ENCODE measurements at places on chromosomes 1 and 21.
A peak's percentile ranks its signal among the peaks of the same experiment; 100 is the strongest.

GRCh38 chr1:38053416-38054091, 7.0 kb upstream of the POU3F1 start:
- DNase-seq, result no peak

- DNase-seq, result no peak
These were observed 20.5 kb upstream of the RHBDL2 start for GRCh38 chr1:38962113-38962512.

- no peak for DNase-seq
These were observed 149.4 kb upstream of the TIAM1 start for GRCh38 chr21:31493350-31493880.

DNA sequence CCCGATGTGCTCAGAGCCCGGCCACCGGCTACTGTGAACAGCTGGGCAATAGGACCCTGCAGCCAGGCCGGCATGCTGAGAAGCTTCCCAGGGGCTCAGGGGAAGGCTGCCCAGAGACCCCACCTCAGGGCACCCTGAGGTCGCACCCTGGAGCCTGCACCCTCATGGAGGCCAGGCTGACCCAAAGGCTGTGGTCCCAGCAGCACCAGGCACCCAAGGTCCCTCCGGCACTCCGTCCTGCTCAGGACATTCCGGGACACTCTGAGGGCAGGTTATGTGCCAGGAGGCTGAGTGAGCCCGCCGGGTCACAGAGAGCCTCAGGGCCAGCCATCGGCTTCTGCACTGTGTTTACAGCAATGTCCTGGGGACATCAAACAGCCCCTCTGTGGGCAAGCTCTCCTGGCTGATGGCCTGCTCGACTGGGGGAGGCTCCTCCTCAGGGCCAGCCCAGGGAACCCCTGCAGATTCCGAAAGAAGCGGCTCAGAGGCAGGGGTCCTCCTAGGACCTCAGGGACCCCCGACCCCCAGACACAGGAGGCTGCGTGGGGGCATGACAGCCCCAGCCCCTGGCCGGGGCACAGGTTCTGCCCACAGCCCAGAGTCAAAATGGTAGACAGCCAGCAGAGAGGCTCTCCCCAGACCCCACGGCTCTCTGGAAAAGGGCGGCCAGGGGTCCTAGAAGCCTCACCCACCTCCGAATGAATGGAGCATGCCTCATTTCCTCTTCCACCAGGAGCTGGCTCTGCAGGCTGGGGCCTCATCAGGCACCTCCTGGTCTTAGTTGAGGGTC, 8.2 kb downstream of the SLC19A1 start:
- no peak for DNase-seq

DNA sequence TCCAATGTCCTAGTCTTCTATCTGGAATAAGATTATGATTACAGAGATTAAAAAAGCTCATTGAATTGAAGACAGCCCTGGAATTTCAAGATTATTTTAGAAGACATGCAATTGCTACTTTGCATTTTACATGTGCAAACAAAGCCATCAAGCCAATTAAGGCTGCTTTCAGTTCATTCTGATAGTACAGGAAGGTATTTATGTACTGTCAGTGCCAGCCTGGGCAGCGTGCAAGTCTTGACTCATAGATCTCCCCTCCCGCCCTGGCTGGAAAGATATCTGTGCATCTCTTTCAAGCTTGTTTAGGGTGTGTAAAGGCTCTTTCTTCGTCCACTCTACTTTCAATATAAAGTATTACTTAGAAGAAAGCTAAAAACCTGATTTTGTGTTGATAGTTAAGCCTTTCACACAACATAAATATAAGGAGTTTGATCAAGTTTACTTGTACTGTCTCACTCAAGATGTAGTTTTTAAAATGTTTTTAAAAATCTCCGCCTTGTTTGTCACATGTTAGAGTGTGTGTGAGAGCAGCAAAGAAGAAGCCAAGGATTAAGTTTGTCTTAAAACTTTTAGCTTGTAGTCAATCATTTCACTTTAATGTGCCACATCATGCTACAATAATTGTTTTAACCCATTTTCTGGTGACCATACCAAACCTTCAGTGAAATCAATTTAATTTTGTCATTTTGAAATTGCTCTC, 13.6 kb upstream of the LYPLAL1 start:
- no peak for DNase-seq

DNA sequence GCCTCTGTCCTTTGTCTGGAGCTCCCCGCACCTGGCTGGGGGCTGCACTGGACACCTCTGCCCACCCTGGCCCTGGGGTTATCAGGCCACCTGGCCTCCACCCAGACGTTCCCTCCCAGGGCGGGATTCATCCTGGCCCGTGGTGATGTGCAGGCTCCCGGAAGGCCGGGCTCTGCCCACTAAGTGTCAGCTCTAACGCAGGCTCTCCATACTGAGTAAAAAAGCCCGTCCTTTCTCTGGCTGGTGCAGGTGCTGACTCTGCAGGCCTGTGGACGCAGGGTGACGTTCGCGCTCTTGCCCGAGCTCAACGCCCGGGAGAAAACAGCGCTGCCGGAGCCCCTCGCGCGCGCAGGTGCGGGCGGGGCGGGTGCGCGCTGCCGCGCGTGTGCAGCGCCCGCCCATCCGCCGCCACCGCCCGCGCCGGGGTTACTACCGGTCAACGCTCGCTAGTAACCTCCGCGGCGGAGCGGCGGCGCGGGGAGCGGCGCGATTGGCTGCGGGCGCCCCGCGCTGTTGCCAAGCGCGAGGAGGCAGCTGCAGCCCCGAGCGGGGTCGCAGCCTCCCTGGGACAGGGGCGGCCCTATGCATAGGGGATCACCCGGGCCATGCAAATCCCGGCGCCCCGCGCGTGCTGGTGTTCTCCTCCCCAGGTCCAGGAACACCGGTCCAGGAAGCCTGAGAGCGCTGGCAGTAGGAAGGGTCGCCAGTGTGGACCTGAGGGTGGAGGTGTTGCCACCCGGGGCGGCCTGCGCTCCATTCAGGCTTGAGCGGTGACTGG, 15.7 kb downstream of the ABCG1 start:
- peak; percentile 58 for DNase-seq

DNA sequence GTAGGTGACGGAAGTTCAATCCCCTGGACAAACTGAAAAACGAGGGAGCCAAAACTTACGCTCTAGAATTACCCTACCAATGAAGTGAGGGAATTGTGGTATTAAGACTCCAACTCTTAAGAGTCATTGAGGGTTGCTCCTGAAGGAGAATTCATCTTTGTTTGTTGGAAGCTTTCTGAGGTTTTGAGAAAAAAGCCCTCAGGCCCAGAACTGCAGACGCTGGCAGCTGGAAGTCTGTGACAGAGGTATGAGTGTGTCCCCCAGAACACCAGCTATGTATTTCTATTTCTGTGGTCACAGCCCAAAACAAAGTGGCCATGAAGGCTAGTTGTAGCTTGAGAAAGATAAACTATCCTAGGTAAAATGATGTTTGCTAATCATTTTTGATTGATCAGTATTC, 438.8 kb upstream of the B3GALT2 start:
- no peak for DNase-seq
